Inflammatory macrophage (primary cell): ENCODE measurements at places on chromosomes 2 and 18.

DNA sequence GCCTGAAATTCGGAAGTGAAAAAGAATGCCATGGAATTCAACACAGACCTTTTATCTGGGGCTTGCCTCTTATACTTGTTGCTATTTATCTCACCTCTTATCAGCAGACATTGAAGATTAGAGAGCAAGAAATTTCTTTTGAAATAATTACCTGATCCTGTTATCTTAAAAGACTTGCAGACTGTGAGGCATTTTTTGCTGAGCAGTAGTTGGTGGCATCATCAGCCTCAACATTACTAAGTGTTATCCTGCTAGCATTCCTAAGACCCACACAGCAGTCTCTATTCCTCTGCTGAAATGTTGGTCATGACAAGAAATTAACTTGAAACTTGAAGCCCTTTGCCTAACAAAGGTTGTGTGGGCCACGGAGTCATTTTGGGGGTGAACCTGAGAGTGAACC, 186.5 kb downstream of the TRIB2 start:
- DNase-seq: no peak

GRCh38 chr2:142869461-142870106, 7.9 kb upstream of the KYNU start:
- DNase-seq: no peak

DNA sequence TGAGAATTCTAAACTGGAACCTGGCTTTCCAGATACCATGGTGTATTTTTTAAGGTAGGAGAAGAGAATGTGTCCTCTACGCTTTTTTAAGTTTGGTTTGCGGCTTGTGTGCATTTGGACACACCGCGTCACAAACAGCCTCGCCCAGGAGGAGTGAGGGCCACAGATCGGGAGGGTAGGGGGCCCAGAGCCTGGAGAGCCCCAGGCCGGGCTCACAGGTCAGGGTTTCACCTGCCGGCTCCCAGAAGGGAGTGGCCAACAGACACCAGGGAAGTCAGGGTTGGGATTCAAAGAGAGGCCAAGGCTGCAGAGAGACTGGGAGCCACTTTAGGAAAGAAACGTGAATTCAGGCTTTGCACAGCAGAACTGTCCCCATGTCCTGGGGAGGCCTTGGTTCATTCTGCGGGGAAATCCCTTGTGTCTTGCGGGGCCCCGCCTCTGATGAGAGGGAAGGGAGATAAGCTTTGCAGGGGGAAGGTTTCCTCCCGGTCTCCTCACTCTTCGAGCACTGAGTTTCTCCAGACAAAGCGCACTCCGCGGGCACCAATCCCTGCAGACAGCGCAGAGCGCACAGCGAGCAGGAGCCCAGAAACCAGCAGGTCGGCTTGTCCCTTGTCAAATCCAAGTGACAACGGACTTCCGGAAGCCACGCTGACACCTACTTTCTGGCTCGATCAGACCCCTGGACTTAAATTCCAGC, 2.0 kb upstream of the TUBB6 start:
- no peak for DNase-seq

- DNase-seq: peak; percentile 3
Observed at GRCh38 chr18:29779096-29779495, 1263.4 kb downstream of the DSC3 start.

DNA sequence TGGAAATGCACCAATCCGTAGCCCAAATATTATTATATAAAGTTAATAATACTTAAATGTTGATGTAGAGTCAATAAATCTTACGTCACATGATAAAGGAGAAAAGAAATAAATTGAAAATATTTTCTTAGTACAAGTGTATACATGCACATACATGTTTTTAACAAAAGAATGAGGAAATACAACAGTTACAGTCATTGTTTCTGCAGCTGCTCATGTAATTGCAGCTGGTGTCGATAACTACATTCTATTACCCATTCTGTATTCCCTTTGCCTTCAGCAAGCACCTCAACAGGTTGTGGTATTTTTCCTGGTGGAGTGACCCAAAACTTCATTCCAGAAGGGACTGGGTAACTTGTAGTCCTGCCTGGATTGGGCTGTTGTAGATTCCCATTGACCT, 377.8 kb upstream of the FSIP2 start:
- no peak for DNase-seq

DNA sequence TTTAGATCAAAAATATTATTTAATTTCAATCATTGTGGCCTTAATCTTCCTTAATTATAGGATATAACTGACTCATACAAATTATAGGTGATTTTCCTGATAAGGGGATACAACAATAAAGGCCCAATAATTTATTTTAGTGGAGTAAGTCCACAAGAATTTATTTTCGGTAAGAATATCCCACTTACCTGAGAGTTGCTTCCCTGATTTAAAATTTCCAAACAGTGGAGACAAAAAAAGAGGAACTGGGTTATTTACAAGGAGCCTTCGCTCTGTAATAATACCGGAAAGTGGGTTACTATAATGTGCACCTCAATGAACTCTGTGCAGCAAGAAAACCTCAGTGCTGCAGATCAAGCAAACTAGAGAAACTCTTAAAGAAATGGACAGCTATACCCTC, 42.2 kb downstream of the FEZ2 start:
- DNase-seq: no peak

DNA sequence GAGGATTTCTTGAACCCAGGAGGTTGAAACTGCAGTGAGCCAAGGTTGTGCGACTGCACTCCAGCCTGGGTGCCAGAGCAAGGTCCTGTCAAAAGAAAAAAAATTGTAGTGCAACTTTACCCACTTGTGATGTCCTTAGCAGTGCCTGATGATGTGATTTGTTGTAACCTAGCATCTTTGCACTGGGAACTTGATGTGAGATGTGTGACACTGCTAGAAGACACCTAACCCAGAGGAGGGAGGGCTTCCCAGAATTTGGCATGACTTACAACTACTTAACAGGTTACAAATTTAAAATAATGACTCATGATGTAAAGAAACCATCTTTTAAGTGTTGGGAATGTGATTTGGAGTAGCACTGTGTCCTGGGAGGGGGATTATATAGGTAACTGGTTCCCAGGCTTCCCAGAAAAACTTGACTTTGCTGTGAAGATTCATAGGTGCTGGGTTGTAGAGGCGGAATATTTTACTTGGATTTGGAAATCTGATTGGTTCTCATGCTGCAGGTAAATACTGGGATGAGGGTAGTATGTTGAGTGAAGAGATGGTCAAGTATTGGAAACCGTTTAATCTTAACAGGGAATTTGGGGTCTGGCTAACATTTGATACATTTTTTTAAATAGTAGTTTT, 3.7 kb downstream of the EEF1B2 start:
- DNase-seq: no peak

DNA sequence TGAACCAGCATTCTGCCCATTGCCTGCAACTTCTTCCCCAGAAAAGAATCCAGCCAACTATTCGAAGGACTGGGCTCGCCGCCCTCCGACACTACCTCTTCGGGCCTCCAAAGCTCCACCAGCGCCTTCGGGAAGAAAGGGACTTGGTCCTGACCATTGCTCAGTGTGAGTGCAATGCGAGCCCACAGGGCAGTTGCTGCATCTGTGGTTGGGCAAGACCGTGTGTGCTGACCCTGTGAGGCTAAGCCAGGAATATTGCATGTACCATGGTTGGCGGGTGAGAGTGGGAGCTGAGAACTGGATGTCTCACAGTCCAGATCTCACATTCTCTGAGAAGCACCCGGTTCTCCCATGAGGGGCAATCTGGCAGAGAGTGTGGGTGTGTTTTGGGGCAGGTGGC, 16.5 kb downstream of the ELMOD3 start:
- DNase-seq: peak; percentile 35

DNA sequence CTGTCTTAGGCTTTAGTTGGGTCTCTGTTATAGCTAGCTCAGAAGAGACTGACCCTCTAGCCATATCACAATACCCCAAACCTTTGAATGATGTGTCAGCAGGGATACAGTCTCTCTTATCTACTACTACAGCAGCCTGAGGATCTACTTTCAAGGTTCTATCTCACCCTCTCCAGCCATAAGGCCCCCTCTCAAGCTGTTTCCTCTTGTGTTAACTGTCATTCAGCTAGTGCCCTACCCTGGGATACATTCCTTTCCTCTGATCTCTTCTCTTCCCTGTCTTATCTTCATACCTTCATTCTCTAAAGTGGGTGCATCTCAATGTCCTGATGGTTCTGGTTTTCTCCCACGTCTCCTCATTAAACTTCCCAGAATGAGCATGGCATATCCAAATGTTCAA, 434.7 kb downstream of the NRXN1 start:
- DNase-seq: no peak

DNA sequence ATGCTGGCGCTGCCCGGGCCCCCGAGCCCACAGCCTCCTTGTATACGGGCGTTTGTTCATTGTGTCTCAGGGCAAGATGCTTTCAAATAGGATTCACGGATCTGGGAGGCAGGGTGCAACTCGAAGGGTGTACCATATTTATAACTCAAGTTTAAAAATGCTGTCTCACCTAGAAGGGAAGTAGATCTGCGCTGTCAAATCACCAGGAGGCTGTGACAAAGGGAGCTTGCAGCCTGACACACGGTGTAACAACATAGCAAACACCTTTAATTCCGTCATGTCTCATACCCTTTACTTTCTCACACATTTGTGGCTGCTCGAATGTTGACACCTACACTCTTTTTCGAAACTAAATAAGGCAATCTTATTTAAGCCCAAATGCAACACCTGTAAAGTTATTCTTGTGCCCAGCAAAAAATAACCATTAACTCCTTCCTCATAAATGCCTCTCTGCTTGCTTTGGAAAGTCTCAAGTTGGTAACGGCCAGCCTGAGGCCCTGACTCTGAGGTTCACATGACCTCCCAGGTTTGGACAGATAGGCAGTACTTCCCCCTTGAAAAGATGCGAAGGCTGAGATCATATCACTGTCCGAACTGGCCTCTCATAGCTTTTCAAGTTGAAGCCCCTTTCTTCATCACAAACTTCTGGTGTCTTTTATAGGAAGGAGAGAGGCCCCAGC, 11.6 kb downstream of the ZEB2 start:
- peak; percentile 70 for DNase-seq

DNA sequence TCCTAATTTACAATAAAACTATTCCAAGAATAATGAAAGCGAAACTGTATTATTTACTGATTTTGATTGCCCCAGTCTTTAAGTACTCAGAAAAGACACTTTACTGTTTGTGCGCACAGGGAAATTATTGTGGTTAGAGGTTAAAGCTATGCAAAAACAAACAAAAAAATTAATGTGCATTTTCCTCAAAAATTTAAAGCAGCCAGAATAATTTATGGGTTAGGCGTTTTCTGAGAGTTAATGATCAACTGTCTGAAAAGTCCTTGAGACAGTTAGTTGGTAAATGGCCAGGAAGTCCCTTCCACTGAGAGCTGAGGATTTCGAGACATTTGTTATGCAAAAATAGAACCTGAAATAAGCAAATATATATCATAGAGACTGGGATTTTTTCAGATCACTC, 143.3 kb downstream of the IRS1 start:
- no peak for DNase-seq

DNA sequence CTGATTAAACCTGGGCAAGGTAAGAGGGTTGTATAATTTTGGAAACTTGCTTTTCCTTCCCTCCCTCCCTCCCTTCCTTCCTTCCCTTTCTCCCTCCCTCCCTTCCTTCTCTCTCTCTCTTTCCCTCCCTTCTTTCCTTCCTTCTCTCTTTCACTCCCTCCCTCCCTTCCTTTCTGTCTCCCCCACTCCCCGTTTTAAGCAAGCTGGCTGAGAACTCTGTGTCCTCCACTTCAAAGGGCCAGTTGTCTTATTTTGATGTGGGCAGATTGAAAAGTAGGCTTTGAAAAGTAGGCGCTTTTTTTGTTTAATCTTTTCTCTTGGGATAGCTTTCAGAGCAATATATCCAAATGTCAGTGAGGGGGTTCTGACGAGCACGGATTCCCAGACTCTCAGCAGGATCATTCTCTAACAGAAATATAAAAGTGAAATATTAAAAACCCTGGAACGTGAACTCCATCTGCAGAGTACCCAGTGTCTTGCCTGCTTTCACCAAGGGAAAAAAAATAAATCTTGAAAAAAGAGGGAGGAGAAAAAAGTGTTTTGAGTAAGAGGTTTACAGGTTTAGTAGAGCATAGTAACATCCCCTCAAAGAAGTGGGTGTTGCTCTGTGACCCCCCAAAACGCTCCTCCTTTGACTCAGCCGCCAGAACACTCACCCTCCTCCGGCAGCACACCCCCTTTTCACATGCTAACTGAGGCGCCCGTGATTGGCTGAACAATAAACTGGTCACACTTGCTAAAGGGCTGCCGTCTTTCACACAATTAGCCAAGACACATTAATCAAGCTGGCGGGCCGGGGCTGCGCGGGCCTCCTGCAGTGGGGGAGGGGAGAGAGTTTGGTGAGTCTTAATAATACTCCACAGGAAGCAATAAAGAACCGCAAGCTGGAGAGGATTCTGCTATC, 52.2 kb downstream of the CDK15 start:
- DNase-seq: no peak

DNA sequence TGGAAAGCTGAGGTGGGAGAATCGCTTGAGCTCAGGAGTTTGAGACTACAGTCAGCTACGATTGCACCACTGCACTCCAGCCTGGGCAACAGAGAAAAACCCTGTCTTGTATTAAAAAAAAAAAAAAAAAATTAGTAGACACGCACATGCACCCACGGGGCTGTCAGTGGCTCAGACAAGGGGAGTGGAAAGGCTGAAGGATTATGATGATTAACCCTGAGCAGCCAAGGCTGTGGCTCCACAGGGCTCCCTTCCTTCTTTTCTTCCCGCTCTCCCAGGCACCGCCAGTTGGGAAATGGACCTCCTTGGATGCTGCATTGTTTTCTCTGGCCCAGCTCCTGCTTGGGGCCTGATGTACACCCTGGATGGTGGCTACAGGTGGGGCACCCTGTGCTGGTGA, 49.0 kb upstream of the RAB6C start:
- no peak for DNase-seq

DNA sequence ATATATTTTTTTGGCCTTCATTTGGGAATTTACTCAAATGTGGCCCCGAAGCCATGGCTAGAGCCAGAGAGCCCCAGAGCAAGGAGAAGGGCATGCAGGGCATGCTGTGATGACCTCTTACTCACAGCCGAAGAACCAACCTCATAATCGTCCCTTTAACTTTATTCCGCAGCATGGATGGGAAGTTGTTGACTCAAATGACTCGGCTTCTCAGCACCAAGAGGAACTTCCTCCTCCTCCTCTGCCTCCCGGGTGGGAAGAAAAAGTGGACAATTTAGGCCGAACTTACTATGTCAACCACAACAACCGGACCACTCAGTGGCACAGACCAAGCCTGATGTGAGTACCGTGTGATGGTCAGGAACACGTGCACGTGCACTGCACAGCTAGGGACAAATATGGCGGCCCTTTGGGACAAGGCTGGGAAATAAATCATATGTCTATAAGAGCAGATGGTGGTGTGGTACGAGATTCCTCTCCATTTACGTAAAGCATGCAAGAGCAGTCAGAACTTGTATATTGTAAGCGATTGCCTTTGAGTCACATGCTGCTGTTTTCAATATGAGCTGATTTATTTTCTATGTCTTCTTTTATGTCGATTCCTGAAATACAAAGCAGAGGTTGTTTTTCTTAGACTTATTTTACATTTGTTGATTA, 280.9 kb downstream of the NEDD4L start:
- peak; percentile 46 for DNase-seq
